Caki2 (cell line): ENCODE measurements at places on chromosomes 4 and X. TPM values are rescaled to one million over a fixed set of nuclear protein-coding genes. Genes with fewer than 3 reads are reported as not detected.
A peak's percentile ranks its signal among the peaks of the same experiment; 100 is the strongest.

Gene PWWP3B
- not detected in 2 replicates for total RNA-seq

- DNase-seq = no peak
Measured at GRCh38 chrX:96430756-96431455, 253.7 kb upstream of the DIAPH2 start.

Gene DIPK2B
- total RNA-seq = not detected in 2 replicates

Gene CABS1
- total RNA-seq = not detected in 2 replicates

DNA sequence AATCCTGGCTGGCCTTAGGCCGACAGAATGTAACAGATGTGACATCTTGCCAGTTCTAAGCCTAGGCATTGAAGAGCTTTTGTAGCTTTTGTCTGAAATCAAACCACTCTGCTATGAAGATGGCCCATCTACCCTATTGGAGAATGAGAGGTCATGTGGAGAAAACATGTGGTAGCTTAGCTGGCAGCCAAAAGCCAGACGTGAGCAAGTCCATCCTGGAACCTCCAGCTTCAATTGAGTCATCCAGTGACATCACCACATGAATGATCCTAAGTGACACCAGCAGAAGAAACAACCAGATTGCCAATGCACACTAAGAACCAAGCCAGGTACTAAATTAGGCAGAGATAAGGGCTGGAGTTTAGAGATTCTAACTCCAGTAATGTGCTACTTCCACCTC, 154.8 kb upstream of the ZFP42 start:
- no peak for DNase-seq

DNA sequence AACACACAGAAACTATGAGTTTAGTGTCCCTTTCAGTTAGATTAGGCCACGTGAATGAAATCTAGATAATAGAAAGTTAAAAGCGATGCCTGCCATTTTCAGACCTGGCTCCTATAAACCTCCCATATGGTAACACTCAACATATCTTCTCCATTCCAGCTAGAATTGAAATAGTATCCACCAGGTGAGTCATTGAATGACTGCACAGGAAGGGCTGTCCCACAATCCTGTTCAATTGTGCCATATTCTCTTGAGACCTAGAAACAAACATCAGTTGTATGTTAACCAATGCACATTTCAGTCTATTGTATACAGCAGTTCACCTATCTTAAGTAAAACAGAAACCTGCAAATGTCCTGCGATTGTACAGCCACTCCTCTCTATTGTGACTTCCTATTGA, 659.3 kb upstream of the SLIT2 start:
- DNase-seq = no peak

DNA sequence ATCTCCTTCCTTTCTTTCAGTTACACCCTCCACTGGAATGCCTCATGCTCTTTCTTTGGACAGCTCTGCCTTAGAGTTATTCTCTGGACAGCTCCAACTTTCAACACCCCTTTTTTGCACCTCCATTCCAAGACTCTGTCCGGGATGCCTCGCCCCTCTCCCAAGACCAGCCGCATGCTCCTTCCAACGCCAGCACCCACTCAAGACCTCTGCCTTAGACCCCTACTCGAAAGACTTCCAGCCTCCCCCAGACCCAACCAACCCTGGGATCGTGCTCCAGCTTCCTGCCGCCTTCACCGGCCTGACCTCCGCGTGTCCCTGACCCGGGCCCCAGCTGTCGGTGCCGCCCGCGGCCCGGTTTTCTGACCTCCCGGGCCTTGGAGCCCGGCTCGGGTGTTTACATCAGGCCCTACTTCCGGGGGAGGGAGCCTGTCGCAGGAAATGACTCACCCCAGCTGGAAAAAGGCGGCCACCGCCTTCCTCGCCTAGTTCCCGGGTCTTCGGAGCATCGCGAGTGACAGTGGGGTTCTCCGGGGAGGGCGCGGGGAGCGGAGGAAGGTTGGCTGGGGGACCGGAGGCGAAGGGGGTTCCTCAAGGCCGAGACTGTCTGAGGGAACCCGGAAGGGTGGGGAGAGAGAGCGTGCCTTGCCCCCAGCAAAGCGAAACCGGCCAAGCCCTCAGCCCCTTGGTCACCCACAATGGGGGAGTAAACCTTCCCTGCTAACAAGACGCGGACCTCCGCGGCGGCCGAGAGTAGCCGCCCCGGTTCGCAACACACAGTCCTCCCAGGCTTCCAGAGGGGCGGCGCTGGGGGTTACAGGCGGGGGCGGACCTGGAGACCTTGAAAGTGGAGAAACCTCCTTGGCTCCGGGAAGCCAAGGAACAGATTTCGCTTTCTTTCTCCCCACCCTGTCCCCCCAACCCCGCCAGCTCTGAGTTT, at the start of gene WDR45:
TSS of gene WDR45 (minus strand) at position 399 of the 940 bp plus-strand sequence. CDS start 1,792 bp downstream, outside the sequence.
- peak; percentile 49 for DNase-seq

- no peak for DNase-seq
Measured at GRCh38 chr4:109207061-109207460, 95.4 kb downstream of the COL25A1 start.

- DNase-seq = no peak
Measured at GRCh38 chr4:168847771-168848502, 162.1 kb downstream of the CBR4 start.

DNA sequence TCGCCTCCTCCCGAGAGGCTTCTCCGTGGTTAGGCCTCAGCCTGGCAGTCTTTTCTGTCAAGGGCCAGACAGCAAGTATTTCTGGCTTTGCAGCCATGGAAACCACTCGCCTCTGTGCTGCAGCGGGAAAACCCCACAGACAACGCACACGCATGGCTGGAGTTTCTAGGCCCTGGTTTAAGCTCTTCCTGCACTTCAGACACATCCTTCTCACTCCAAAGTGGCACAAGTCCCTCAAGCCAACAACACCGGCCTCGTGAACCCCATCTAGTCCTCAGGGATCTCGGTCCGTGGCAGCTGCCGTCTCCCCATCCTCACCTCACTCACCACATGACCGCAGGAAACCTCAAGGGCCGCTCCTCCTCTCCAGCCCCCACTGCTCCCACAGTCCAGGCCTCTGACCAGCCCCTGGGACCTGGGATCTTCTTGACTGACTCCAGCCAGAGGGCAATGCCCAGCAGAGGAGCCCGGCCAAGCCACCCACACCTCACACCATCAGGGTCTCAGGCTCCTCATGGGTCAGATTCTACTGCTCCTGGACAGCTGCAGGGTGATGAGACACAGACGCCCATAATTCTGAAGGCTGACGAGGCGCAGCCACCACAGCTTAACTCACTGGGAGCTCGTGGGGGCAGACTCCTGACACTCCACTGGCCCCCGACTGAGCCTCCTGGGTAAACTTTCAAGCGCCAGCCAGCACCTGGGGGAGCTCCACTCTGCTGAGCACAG, 21.7 kb downstream of the LETM1 start:
- no peak for DNase-seq

Gene TBX22
- not detected in 2 replicates for total RNA-seq

DNA sequence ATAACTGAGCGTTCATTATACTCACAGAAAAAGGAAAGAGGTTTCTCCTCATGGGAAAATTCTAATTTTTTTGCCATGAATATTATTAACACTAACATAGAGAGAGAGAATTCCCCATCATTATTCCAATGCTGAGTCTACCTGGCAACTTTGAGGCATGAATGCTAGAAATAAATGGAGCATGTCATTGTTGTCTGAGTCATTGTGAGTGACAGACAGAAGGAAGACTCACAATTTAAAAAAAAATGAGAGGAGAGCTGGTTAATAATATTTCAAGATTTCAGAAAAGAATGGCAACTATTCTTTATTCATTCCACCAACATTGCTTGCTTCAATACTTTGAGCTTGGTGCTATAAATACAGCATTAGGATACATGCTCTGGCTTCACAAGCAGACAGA, 170.4 kb upstream of the HS3ST1 start:
- peak; percentile 70 for DNase-seq

- DNase-seq = no peak
Measured at GRCh38 chrX:49071877-49072711, 1.7 kb downstream of the PRAF2 start.

GRCh38 chr4:52099860-52100461, 48.9 kb downstream of the SPATA18 start:
- peak; percentile 67 for DNase-seq

DNA sequence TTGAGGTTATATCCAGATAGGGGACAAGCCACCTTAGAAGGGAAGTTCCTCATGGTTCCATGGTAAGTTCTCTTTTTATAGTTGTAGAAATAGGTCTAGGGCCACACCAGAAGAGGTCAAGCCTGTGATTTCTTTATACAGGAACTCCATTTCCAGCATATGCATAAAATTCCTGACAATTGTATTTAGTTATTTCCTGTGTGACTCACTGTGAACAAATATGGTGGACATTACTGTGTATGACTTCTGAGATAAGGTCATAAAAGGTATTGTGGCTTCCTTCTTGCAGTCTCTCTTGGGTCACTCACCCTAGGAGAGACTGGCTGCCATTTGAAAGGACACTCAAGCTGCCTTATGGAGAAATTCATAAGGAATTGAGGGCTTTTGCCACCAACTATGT, 2.2 kb upstream of the C4orf36 start:
- DNase-seq = no peak

Gene OCIAD2
- total RNA-seq = 244 and 266 TPM in 2 replicates

- no peak for DNase-seq
Measured at GRCh38 chr4:36094995-36095394, 149.3 kb downstream of the ARAP2 start.

- no peak for DNase-seq
Measured at GRCh38 chr4:1369091-1369450, 22.1 kb downstream of the UVSSA start.

Gene RAB9B
- 2.7 TPM in 1 of 2 replicates, not detected in the other for total RNA-seq

DNA sequence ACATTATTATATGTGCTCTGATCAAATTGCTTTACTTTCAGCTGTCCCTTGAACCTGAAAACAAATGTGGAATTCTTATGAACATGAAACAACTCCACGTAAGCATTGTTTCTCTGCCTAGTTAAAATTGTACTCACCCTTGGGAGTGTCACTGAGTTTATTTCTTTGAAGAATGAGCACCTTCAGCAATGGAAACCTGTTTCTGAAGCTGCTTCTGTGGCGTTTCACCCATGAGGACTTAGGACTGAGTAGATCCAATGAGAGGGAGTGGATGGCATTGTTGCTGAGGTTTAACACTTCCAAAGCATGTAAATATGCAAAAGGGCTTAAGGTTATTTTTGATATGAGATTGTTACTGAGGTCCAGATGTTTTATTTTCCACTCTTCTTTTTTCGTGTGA, 3.2 kb downstream of the LRRC66 start:
- no peak for DNase-seq

DNA sequence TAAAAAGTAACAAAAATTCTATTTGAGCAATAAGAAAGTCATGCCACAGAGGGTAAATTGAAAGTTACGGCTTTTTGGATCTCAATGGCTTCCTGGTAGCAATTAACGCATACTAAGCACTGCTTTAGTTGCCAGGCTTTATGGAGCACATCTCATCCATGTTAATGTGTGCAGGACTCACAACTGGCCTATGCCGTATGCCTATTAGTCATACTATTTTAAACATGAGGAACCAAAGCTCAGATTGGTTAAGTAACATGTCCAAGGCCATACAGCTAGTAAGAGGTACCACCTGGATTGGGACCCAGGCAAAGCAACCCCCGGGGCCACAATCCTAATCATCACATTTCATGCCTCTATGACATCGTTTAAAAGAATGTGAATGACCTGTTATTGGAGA, 17.1 kb downstream of the DAPP1 start:
- no peak for DNase-seq

DNA sequence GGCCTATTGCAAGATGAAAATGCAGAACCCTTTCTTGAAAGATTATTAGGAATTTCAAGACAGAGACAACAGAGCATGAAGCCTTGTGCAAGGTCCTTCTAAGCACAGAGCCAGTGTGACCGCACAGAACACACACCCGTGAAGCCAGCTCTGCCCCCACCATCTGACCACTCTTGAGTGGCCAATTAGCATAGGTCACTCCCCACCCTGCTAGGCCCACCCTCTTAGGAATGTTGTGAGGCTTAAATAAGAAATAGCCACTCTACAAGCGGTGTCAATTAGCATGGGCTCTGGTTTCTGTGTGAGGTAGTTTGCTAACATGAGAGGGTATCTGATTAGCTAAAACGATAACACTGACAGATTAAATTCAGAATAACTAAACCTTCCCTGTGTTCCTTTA, 152.9 kb downstream of the PTTG2 start:
- no peak for DNase-seq

Gene PPP4R3C
- not detected in 2 replicates for total RNA-seq

GRCh38 chr4:187128222-187128621, 404.6 kb upstream of the FAT1 start:
- peak; percentile 67 for DNase-seq
